PC-3 (cell line): ENCODE measurements at places on chromosomes 3 and 15.

DNA sequence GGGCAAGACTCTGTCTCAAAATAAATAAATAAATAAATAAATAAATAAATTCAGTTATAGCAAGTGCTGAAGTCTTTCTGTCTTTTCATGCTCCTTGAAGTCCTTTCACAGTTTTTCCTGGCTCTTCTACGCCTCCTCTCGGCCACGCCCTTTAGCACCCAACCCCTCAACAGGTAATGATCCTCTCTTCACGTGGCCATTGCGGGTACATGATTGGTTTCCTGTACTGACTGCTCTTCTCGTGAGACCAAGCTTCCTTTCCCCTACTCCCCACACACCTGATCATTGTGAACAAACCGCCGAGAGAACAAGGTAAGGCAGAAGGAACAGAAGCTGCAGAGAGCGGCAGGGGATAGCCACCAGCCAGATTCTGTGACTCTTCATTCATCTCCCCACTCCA lies 2.3 kb upstream of the ZNF774 start:
- no peak for DNase-seq

DNA sequence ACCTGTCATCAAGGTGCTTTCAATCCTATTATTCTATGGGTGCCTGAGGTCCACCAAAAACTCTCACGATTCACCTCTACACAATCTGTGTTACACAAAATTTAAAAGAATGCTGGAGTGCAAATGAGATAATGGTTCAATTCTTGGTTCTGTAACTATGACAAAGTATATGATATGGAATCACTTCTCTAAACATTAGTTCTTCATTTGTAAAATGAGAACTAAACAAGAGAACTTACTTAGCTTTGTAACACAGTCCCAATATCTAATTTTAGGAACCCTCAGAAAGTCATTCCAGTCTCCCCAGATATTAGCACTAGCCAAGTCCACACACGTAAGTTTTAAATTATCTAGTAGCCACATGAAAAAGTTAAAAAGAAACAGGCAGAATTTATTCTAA lies 111.5 kb downstream of the TBL1XR1 start:
- no peak for DNase-seq

GRCh38 chr3:54533856-54534255 lies 394.0 kb downstream of the LRTM1 start:
- no peak for DNase-seq

- no peak for DNase-seq
Measured at GRCh38 chr3:177089110-177089509, 108.2 kb downstream of the TBL1XR1 start.

- no peak for DNase-seq
Measured at GRCh38 chr3:127387556-127388153, 99.8 kb upstream of the PRR20G start.

DNA sequence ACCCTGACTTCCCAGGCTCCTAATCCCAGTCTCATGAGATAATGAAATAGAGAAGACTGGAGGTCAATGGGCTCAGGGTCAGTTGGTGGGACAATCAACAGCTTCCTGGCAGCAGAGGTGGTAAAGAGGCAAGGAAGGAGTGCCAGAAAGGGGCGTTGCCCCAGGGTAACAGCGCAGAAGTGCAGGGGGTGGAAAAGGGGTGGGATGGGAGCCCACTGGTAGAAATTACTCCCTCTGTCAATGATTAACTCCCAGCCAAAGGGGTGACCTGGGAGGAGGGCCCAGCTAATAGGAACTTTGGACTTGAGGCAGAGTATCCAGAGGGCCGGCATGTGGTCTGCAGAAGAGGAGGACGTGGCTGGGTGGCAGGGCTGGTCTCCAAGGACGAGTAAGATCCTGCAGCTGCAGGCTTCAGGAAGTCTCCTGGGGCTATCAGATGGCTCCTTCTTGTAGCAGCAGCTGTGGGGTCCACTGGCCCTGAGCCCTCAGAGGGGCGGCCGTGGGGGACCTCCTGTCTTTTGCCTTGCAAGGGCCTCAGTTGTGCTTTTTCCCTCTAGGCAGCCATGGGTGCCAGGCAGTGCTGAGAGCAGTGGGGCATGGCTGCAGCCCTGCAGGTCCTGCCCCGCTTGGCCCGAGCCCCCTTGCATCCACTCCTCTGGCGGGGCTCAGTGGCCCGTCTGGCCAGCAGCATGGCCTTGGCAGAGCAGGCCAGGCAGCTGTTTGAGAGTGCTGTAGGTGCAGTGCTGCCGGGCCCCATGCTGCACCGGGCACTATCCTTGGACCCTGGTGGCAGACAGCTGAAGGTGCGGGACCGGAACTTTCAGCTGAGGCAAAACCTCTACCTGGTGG lies 2.3 kb downstream of the GLYCTK start:
- no peak for DNase-seq

- no peak for DNase-seq
Measured at GRCh38 chr15:51758645-51759044, 7.2 kb downstream of the TMOD2 start.

- no peak for DNase-seq
Measured at GRCh38 chr3:173770011-173770410, 372.5 kb downstream of the NLGN1 start.

- DNase-seq, result no peak
Measured at GRCh38 chr3:37745076-37745475, 116.6 kb upstream of the CTDSPL start.

DNA sequence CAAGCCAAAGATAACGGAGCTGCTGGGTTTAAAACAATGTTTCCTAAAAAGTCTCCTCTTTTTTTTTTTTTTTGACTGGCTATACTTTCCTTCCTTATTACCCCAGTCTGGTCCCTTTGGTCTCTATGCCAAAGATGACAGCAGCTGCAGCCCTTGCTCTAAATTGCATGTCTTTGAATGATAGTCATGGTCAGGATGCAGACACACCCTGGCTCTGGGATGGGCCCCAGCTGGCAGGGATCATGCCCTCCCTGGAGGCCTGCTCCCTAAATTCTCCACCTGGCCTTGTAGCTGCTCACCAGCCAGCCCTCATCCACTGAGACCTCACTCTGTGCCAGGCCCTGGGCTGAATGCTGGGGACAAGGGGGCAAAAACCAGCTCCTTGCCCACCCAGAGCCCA lies 95.8 kb downstream of the MESD start:
- peak; percentile 15 for DNase-seq

DNA sequence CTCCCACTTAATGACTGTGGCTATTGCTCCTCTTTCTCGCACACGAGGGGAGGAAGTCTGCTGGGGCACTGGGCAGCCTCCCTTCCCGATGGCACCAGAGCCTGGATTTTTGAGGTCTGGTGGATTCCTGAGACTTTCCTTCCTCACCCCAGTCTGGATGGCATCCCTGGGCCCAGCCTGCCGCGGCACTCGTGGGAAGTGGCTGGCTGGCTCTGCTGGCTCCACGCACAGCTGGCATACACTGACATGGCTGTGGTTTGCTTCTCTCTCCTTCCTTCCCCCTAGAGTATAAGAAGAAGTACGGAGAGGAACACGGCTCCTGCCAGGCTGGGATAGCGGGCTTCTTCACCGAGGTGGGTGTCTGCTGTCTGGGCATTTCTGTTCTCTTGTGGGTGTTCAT lies 319.8 kb upstream of the LRRFIP2 start:
- no peak for DNase-seq

DNA sequence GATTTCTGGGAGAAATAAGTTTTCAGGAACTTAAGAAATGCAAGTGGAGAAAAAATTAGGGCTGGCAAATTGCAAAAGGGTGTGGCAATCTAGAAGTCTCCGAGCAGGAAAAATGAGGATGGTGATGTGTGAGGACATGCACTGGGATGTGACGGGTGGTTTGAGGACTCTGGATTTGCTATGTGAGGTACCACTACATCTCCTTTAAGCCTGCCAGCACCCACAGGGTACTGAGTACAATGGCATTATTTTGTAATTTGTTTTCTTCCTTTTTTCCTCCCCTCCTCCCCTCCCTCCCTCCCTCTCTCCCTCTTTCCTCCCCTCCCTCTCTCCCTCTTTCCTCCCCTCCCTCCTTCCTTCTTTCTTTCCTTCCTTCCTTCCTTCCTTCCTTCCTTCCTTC lies 237.5 kb downstream of the GAP43 start:
- DNase-seq, result no peak

DNA sequence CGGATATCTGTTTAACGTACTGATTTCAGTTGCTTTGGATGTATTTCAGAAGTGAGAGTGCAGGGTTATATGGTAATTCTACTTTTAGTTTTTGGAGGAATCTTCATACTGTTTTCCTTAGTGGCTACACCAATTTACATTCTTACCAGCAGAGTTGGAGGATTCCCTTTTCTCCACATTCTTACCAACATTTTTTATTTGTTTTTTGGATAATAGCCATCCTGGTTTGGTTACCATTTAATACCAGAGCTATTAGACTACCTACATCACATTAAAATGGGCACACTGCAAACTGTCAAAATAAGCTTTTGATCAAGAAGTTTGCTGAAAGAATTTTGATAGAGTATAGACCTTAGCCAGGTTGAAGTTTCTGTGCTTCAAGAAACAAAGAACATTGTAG lies 217.2 kb upstream of the CFAP20DC start:
- DNase-seq, result no peak

GRCh38 chr3:6526321-6526720 lies 334.6 kb upstream of the GRM7 start:
- peak; percentile 4 for DNase-seq

DNA sequence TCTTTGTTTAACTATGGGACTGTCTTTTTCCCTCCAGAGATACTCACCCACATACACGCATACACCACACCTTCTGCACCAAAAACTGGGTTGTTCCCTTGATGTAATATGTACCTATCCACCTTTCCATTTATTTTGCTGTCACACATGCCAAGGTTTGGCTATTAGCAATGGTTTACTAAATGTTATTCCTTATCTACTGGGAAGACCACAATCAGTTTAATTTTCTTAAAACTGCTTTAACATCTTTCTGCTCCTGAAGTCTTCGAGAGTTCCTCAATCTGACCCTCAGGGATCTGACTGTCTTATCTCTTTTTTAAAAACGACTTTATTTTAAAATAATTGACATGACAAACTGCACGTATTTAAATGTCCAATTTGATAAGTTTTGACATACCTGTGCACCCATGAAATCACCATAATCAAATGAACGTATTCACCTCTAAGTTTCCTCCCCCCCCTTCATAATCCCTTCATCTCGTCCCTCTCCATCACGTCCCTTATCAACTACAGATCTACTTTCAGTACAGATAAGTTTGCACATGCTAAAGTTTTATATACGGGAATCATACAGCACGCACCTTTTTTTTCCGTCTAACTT lies 805 bp upstream of the TRPM7 start:
- DNase-seq, result no peak

DNA sequence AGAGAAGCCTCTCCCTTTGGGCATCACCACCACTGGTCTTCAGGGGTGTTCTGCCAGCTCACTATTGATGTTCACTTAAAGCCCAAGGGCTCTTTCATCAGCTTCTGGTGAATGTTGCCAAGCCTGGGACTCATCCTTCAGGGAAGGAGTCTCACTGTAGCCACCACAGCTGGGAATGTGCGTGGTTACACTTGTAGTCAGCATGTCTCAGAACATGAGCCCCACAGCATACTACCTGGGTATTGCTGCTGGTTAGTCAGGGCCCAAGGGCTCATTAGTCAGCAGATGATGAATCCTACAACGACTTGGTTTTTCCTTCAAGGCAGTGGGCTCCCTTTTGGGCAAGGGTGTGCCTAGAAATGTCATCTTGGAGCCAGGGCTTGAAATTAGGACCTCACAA lies 412.9 kb downstream of the VGLL3 start:
- DNase-seq, result peak; percentile 47

GRCh38 chr3:16474216-16474615 lies 39.3 kb downstream of the RFTN1 start:
- no peak for DNase-seq

DNA sequence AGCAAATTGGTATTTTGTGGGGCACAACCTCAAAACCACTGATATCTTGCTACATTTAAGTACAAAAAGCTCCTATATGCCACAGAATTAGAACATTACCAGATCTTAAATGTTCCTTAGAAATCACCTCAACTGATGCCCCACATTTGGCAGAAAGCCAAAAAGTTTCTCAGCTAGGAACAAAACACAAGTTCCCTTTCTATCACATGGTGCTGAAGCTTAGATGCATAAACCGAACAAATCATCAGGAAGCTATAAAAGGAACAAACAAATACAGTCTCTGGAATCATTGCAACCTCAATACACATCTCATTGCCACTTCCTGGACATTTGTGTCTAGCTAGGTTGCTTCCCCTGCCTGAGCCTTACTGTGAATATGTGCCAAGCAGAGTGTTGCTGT lies 492.6 kb downstream of the LPP start:
- peak; percentile 51 for DNase-seq

DNA sequence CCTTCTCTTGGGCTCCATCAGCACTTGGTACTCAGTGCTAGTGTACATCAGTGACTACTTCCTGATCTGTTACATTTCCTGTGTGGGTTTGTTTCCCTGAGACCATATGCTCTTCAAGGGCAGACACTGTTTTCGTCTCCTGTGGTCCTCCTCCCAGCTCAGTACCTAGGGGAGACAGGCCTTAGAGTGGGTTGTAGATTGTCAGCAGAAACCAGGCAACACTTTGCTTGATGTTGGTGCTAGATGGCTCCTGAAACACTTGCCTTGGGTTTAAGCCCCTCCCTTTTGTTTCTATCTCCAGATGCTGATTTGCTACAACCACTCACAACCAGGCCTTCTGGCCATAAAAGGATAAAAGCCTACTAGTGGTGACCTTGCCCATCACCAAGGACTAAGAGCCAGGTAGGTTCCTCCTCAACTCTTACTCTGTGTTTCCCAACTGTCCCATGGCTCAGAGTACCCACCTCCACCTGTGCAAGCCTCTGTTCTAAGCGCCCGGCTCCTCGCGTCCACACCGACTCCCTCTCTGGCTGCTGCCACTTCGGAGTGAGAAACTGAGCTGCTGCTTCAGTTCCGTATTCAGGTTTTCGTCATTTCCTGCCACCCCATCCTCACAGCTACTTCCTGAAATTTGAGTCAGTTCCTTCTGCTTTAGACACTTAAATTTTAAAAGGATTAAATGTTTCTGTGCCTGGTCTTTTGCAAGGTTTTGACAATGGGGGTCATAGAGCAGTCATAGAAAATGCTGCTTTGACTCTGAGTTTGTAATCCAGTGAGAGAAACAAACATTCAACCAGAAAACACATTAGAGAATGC lies at the start of gene HCLS1:
Gene HCLS1, minus strand, starts transcription at position 548 of the 816 bp plus-strand sequence. CDS start 2,556 bp downstream, outside the sequence.
- DNase-seq, result no peak

DNA sequence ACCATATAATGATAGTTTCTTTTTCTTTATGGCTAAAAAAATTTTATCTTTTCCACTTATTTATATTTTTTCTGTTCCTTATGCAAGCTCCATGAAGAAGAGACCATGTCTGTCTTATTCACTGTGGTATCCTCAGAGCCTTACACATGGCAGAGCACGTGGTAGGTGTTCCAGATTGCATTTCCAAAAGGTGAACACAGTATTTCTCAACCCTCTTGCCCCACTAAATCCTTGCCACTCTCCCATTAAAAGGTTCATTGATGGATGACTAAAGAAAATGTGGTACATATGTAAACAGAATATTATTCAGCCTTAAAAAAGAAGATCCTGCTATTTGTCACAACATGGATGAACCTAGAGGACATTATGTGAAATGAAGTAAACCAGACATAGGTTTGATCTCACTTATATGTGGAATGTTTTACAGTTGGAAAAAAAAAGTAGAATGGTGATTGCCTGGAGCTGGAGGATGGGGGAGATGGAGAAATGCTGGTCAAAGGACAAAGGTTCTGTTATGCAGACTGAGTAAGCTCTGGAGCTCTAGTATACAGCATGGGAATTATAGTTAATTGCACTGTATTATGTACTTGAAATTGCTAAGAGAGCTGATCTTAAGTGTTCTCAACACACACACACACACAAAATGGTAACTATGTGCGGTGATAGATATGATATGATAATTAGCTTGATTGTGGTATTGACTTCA lies 266.7 kb downstream of the CNTN3 start:
- DNase-seq, result no peak
